Suprapubic skin (tissue), 4 donors: ENCODE measurements at places on chromosomes 12 and 14.

GRCh38 chr14:84197704-84198103 is 1332.2 kb upstream of the FLRT2 start:
- DNase-seq: no peak

- no peak for DNase-seq
Observed at GRCh38 chr14:75084513-75084912, 15.1 kb downstream of the ZC2HC1C start.

GRCh38 chr12:127273626-127274025 is 993.3 kb upstream of the TMEM132C start:
- no peak for DNase-seq

- no peak for DNase-seq
Observed at GRCh38 chr12:24948420-24948756, 513 bp downstream of the BCAT1 start.

DNA sequence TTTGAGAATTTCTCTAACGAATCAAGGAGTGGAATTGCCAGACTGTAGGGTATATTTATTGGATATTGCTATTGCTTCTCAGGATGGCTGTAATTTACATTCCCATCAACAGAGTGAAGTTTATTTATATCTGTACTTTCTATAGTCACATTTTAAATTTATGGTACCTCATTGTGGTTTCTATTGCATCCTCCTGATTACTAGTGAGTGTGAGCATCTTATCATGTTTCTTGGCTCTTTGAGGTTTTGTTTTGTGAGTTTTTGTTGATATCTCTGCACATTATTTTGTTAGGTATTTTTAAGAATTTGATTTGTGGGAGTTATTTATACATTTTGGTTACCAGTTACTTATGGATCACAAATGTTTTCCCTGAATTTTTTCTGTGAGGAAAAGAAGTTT is 13.9 kb downstream of the DNM1L start:
- DNase-seq: no peak

- DNase-seq: no peak
Observed at GRCh38 chr14:67523764-67524633, 9.1 kb upstream of the PLEKHH1 start.

GRCh38 chr12:2678426-2678825 is 116.3 kb upstream of the FKBP4 start:
- DNase-seq: no peak

DNA sequence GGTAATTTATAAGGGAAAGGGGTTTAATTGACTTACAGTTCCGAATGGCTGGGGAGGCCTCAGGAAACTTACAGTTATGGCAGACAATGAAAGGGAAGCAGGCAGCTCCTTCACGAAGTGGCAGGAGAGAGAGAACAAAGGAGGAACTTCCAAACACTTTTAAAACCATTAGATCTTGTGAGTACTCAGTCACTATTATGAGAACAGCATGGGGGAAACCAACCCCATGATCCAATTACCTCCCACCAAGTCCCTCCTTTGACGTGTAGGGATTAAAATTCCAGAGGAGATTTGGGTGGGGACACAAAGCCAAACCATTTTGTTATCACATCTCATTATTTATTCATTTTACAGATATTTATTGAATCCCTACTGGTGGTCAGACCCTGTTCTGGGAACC is 822.8 kb downstream of the GALC start:
- DNase-seq: no peak

GRCh38 chr14:28102814-28103213 is 663.8 kb upstream of the FOXG1 start:
- no peak for DNase-seq

DNA sequence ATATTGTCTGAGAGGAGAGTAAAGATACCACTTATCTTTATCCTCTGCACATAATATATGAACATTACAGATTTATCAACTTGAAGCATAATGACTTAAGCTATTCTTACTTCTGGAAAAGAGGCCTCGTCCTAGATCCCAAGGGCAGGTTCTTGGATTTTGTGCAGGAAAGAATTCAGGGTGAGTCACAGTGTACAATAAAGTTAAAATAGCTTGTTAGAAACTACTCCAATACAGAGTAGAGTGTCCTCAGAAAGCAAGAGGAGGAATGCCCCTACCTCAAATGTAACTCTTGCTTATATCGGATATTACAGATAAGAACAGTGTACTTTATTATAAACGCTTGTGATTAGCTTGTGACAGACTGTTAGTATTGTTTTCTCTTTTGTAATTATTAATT is 41.9 kb upstream of the ABCC9 start:
- no peak for DNase-seq

- no peak for DNase-seq
Observed at GRCh38 chr12:100402763-100403162, 45.9 kb downstream of the SLC17A8 start.

DNA sequence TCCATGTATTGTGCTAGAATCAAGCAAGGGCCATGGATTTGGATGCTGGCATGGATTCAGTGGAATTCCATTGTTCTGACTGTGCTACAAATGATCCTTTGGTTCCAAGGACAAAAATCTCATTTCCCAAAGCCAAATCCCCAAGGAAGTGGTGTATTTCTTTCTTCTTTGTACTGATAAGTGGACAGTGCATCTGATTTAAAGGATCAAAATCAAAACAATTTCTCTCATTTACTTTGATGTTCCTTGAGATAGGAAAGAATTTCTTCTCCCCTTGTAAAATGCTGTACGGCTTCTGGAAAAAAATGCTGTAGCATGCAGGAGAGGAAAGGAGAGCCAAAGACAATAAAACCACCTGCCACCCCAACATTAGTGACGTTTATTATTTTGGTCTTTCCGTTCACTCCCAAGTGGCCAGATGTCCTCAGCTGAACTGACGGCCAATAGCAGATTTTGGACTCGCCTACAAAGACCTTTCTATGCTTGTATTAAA is 185.7 kb downstream of the PRKD1 start:
- DNase-seq: no peak

DNA sequence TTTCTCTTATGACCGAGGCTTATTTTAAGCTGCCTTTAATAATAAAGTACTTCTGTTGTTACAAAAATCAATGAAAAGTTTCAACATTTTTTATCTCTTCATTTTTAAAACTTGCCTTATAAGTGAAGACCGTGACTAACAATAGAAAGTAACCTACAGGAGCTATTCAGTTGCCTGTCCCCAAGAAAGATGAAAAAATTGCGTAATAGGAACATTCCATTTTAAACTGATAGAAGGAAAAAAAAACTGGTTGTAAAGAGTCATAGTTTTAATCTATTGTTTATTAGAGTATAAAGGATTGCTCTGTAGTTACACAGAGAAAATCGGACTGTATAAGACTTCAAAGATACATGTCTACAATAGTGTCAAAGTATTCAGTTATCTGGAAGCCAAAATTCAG is 83.3 kb downstream of the DAAM1 start:
- no peak for DNase-seq

- DNase-seq: no peak
Observed at GRCh38 chr14:31954991-31955390, 122.1 kb upstream of the ARHGAP5 start.

- no peak for DNase-seq
Observed at GRCh38 chr12:94372461-94372860, 87.2 kb downstream of the CEP83 start.

DNA sequence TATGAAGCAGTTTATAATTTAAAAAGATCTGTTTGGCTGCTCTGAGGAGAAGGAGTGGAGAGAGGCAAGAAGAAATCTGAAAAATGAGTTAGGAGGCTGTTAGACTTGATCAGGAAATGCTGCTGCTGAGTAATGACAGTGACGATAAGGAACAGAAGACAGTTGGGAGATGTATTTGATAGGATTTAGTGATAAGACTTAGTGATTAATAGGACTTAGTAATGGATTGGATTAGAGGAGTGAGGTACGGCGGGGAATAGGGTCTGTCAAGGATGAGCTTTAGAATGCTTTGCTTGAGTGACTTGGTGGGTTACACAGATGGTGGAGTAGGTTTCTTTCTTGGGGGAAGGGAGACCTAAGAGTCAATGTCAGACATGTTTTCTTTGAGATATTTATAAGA is 31.7 kb downstream of the UNC79 start:
- DNase-seq: no peak

GRCh38 chr12:106564678-106565329 is 18.0 kb upstream of the RFX4 start:
- DNase-seq: no peak
